Right atrium auricular region (tissue), 2 donors: ENCODE measurements at places on chromosomes 1 and 21. TPM values are rescaled to one million over a fixed set of nuclear protein-coding genes. Genes with fewer than 3 reads are reported as not detected.

- no peak for DNase-seq
These were observed 530.2 kb downstream of the PTPRC start for GRCh38 chr1:199168888-199169585.

DNA sequence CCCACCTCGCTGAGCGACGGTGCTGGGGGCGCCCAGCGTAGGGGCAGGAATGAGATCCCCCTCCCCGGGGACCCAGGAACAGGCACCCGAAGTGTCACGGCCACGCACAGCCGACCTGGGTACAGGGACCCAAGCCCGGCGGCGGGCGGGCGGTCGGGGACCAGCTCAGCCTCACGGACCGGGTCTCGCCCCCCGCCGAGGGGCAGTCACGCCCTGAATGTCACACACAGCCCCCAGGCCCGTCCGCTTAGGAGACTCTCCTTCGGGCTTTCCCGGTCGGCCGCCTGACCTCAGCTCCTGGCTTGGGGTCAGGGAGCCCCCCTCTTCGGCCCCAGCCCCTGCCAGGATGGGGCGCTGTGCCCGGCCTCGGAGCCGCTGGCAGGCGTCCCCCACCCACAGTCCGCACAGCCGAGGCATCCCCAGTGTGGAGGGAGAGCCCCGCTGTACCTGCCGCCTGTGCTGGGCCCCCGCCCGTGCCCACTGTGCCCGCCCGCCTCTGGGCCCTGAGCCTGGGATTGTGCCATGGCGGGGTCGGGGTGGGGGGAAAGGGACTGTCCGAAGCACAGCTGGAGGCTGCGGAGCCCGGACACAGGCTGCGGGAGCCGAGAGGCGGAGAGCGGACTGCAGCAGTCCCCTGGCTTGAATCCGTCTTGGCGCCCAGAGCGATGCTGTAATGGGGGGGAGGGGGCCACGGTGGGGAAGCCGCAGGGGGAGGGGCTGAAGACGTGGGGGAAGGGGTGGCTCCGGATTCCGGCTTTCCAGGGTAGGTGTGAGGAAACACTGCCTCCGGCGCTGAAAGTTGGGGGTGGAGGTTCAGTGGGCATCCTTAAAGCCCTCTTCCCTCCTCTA lies 627 bp upstream of the DLGAP3 start:
- no peak for DNase-seq

Gene AMY1C
- not detected for total RNA-seq

Gene CR1L
- total RNA-seq = not detected

Gene UTS2
- total RNA-seq = not detected

DNA sequence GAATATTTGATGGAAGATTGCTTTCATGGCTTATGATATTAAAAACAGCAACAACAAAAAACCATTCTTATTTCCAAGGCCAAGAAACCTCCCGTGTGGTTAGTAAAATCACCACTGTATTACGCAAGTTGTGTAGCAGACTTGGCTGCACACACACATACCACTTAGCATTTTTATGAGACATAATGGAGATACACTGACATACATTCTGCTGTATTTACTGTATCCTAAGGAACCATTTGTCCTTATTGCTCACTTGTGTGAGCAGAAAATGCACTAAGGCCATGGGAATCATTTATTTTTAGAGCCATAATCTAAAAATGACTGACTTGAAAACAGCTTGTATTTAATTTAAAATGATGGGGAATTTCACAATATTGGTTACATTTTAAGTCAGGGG lies 584 bp upstream of the C1orf141 start:
- no peak for DNase-seq

Gene TNNT2
- total RNA-seq = 12,321 TPM

Gene LIPI
- not detected for total RNA-seq

DNA sequence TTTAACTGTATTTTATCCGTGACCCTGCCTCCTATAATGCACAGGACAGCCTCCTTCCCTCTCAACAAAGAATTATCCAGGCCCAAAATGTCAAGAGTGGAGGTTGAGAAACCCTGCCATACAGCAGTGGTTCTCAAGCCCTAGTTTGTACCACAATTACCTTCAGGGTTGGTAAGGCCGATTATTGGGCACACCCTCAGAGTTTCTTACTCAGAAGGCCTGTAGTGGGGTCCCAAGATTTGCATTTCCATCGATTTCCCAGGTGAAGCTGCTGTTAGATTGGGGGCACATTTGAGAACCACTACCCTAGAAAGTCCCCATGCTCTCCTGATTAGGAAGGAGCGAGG lies 400 bp upstream of the PGBD2 start:
- DNase-seq = no peak

DNA sequence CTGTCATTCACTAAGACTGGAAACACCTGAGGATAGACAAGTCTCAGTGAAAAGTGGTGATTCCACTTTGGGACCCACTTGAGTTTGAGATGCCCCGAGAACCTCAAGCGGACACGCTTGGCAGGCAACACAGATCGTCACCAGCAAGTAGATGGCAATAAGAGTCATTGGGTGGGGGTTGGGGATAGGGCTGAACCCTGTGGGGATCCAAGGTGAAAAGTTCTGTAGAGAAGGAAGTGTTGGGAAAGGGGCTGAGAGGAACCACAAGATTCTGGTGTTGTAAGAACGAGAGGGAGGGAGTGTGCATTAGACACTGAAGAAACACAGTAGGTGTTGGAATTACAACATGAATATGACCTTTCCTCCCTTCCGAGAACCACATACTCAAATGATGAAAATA lies 45.4 kb upstream of the TDRD10 start:
- DNase-seq = no peak

- no peak for DNase-seq
These were observed 52.3 kb downstream of the PAPPA2 start for GRCh38 chr1:176515310-176515709.

DNA sequence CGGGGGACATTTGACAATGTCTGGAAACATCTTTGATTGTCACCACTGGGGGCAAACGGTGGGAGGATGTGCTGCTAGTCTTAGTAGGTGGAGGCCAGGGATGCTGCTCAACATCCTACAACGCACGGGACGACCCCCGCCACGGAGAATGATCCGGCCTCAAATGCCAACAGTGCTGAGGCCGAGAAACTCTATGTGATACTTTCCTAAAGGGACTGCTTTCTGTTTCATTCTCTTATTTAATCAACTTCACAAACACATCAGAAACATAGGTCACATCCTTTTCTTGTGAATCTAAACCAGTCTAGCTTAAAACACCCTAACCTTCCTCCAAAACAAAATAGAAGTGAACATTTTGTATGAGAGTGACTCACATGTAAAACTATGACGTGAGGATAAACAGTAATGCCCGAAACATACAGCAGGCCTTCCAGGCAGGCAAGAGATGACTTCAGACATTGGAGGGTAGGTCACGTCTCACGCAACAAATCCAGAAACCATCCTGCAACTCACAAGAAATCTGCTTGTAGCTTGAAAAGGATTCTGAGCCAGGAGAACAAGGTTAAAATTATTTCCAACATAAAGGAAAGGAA lies 37.2 kb upstream of the ETS2 start:
- DNase-seq = no peak

Gene TCHH
- 0.04 TPM for total RNA-seq

DNA sequence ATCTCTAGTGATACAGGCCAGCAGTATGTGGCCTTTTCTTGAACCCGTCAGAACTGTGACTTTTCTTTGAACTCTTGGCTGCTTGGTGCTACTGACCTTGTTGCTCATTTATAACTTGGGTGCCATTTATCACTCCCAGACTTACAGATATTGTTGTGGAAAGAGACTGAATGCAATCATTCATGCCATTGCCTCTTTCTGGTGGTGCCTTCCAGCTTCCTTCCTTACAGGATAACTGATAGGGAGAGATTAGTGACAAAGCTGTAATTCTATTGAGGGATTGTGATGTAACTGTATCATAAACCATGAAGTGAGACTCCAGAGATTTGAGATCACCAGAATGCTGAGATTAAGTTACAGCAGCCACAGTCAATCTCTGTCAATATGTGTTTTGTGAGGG lies 256.5 kb downstream of the USP25 start:
- no peak for DNase-seq
